ENCODE measurements at places on chromosomes 5 and 9.

- no peak for DNase-seq
Observed at GRCh38 chr5:1536322-1536845, 12.6 kb upstream of the LPCAT1 start.

DNA sequence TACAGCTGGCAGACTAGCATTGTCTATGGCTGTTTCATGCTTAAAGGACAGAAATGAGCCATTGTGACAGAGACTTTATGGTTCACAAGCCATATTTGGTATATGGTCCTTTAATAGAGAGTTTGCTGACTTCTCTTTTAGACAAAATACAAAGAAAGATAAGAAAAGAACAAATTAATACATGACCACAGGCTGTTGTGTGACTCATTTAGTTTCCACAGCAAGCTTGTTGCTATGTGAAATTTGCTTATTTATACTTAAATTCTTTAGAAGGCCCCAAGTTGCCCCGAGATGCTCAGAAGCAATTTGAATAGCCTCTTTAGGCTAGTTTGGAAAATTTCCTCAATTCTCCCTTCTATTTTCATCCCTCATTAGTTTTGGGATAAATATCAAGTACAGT lies 315.3 kb upstream of the RPS23 start:
- DNase-seq, result no peak

GRCh38 chr5:171486613-171487012 lies 67.2 kb downstream of the FGF18 start:
- DNase-seq, result no peak

DNA sequence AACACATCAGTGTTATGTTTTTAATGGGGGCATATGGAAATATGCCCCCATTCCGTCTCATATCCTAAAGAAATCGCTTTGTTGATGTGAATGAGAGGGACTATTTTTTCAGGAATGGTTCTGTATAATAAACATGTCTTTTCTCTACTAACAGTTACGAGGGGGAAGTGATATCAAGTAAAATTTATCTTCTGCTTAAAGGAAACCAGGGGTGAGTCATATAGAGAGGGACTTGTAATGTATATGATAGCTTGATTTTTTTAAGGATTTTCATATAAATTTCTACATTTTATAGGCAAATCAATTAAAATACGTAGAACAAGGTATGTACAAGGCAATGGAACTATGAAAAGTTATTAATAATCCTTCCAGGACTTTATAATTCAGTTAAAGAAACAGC lies 207.1 kb downstream of the SEMA5A start:
- DNase-seq, result no peak

DNA sequence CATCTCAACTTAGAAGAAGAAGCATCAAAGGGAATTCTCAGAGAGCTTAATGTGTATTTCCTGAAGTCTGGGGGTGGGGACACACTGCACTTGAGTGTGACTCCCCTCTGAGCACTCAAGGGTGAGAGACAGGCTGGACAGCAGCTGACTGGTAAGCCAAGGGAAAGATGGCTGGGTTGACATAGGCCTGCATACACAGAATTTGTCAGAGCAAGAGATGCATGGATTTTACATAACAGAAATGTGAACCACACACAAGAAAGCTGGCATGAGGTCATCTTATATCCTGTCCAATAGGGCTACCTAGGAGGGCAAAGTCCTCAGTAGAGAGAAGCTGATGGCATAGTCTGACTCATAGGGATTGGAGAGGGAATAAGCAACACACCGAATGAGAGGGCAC lies 114.3 kb upstream of the EPB41L4A start:
- no peak for DNase-seq

- no peak for DNase-seq
Observed at GRCh38 chr9:86122311-86122710, 23.0 kb upstream of the GOLM1 start.

GRCh38 chr5:142722896-142723295 lies 37.0 kb upstream of the FGF1 start:
- no peak for DNase-seq

DNA sequence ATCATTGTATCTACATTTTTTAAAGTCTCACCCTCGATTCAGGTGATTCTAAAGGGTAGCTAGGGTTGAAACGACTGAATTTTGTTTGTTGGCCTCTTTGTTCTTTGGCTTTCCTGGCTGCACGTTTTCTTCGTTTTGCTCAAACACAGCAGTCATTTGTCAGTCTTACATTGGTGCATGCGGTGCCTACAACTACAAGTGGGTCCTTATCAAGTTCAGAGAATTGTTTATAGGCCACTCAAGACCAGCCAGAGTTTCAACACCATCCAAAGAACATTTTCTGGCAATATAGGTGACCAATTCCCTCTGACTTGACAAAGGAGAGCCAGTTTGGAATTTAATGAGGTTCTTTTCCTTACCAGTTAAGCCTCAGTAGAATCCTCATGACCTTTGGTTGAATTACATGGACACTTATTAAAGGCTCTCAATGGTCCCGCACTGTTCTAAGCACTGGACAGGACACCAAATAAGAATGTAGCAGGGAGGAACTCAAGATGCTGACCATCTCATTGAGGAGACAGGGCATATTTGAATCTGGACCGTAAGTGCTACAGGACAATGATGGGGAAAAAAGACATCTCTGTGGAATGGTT lies 119.0 kb upstream of the DMRT1 start:
- no peak for DNase-seq

- no peak for DNase-seq
Observed at GRCh38 chr5:79081779-79082178, 12.2 kb downstream of the BHMT2 start.

DNA sequence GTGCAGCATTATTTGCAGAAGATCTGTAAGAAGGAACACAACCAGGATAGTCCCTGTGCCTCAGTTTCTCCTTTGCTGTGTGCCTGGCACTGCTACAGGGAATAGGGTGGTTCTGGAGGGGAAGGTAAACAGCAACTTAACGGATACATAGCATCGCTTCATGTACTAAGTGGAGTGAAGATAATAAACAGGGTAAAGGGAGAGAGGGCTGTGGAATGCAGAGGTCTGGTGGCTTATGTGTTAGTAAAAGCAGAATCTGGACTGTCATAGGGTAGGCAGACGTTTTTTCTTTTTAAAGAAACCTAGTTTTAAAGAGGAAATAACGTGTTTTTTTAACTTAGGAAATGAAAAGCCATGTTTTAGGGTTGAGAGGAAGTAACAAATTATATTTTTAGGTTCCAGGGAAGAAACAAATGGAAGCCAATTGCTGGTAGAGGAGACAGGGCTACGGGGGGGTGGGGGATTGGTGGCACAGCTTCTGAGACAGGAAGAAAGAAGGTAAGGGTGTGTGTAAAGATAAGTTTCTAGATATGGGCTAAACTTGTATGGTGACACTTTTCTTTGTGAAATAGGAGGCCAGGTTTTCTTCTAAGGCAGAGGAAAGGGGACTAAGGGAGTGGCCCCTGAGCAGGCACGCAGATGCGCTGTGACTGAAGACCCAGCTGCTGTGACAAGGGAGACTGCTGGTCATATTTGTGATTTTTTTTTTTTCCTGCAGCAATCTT lies 1.3 kb downstream of the GNG10 start:
- no peak for DNase-seq

GRCh38 chr5:134451936-134452505 lies 40.3 kb upstream of the CDKN2AIPNL start:
- DNase-seq, result no peak

- DNase-seq, result peak; percentile 7
Observed at GRCh38 chr5:136249678-136250266, 56.8 kb upstream of the SMIM32 start.

GRCh38 chr9:17578911-17579793 lies at the start of gene SH3GL2:
Gene SH3GL2 (plus strand): TSS chr9:17579066.
- no peak for DNase-seq

DNA sequence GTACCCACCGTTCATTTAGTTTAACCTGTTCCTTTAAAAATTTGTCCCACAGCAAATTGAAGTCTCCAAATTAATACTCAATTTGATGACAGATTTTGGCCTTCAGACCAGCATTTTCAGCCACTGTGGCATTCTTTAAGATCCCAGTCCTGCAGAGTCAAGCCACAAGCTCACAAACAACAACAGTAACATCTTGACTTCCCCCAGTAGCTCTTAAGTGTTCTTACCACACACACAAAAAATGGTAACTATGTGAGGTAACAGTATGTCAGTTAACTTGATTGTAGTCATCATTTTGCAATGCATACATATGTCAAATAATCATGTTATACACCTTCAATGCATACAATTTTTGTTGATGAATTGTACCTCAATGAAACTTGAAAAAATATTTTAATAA lies 247.9 kb downstream of the LURAP1L start:
- no peak for DNase-seq

- DNase-seq, result no peak
Observed at GRCh38 chr5:74971947-74972460, 80.4 kb downstream of the GCNT4 start.

GRCh38 chr5:142222225-142222865 lies 102.5 kb downstream of the SPRY4 start:
- no peak for DNase-seq

- no peak for DNase-seq
Observed at GRCh38 chr9:112011051-112011620, 114.5 kb downstream of the UGCG start.

DNA sequence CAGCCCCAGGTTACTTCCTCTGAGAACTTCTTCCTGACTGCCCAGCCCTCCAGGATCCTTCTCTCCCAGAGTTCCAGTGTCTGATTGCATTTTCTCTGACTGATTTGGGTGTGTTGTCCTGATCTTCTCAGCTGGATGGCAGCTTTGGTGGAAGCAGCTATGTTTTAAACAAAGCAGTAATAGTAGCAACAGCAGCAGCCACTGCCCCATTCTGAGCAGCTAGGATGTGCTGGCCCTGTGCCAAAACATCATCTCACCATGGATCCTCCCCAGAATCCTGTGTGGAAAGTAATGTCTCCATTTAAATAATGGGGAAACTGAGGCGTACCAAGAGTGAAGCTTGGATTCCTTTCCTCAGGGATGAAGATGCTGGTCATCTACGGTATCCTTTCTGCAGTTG lies 46.4 kb upstream of the PSD2 start:
- DNase-seq, result no peak

DNA sequence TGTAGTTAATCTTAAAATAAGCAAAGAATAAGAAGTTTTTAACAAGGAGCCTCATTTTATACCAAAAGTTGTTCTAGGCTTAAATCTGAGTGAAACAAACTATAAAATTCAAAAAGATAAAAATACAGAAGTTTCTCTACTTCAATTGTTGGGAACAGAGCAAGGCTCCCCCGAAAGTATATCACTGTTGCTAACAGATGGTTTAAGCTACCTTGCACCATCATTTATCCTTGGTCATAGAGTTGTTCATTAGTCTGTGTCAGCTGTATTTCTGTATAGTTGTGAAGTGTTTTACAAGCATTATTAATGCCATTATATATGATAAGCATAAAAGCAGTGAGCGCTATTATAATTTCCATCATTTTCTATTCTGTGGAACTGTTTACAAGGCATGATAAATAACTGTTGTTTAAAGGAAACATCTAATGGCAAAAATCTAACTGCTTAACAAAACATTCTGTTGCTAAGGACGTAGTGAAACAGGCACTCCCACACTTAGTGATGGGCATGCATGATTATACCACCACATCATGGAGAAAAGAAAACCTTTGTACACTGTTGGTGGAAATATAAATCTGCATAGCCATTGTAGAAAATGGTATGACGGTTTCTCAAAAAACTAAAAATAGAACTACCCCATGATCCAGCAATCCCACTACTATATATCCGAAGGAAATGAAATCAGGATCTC lies 23.3 kb upstream of the ACO1 start:
- DNase-seq, result no peak

GRCh38 chr9:91714020-91714806 lies 235.8 kb downstream of the ROR2 start:
- DNase-seq, result no peak

DNA sequence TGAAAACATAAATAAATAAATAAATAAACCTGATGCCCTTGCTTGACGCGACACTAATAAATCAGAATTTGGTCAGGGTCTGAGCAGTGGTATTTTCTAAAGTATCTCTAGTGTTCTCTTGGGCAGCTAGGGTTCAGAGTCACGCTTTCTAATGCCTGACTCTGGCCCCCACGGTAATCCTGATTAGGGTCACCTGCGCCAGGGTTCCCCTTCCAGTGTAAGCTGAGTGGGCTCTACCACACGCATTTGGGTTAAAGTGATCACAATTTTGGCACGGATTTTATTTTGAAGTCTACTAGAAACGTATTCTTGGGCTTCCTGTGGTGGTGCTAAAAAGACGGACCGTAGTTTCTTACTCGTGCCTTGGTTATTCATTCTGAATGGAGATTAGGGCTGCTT lies 651 bp downstream of the TTC1 start:
- no peak for DNase-seq

DNA sequence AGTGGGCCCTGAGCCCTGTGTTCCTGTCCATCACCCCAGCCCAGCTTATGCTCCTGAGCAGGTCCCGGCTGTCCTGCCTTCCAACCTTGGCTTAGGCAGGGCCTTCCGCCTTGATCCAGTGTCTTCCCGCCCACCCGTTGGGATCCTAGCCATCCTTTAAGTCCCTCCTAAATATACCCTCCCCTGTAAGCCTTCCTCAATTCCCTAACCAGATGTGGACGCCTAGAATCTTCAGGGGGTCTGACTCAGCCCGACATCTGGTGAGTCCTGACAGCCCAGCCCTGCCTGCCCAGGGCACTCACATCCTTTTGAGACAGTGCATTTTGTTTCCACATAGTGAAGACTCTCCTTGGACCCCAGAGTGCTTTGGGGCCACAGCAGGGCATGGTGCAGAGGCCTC lies 23.7 kb downstream of the SLC6A7 start:
- no peak for DNase-seq

DNA sequence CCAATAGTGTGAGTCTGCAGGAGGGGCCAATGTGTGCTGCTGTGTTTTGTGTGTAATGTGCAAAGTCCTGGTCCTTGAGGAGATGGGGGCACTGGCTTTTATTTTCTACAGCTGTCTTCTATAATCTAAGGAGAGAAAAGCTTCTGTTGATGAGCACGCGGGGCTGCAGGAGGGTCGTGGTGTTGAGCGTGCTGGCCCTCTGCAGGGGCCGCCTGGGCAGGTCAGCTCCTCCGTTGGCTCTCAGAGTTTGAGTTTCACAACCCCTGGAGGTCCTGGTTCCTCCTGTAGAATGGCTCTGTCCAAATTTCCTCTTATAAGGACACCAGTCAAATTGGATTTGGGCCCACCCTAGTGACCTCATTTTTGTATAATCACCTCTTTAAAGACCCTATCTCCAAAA lies 12.6 kb downstream of the OR2V1 start:
- no peak for DNase-seq

DNA sequence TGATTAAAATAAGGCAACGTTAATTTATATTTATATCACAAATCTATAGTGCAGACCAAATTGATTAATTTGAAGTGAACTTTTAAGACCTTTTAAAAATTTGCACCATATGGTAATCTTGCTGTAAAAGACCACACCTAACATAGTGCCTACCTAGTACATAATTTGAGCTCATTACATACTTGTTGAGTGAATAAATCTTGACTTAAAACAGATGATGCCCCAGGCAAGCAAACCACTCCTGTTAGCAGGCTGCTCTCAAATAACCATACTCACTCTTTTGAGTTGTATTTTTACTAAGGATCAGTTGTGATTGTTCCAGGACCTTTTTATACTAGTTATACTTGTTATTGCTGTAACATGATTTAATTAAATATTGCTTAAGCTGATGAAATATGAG lies 27.2 kb downstream of the CMYA5 start:
- DNase-seq, result no peak

- no peak for DNase-seq
Observed at GRCh38 chr5:139641116-139642080, 6.8 kb upstream of the CXXC5 start.

- DNase-seq, result no peak
Observed at GRCh38 chr5:160547061-160547460, 125.4 kb downstream of the PTTG1 start.
